Kidney capillary endothelial cell (primary cell): ENCODE measurements at places on chromosomes 3 and 15.

- no peak for DNase-seq
Observed at GRCh38 chr3:189674249-189674913, 43.2 kb downstream of the TP63 start.

DNA sequence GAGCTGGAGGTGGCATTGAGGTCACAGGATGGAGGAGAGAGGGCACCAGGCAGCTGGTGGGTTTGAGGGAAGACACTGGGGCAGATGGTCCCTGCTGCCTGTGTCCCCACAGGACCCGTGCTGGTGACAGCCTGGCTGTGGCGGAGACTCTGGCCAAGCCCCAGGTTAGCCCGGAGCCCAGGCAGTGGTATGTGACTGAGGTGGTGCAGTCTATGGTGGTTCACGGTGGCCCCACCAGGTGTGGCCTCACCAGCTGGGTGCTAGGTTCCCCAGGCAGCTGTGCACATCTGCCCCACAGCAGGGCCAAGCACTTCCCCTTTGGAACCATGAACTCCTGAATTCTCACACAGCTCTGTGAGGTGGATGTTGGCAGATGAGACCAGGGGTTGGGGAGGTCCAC is 15.4 kb downstream of the PLXNA1 start:
- DNase-seq: no peak

DNA sequence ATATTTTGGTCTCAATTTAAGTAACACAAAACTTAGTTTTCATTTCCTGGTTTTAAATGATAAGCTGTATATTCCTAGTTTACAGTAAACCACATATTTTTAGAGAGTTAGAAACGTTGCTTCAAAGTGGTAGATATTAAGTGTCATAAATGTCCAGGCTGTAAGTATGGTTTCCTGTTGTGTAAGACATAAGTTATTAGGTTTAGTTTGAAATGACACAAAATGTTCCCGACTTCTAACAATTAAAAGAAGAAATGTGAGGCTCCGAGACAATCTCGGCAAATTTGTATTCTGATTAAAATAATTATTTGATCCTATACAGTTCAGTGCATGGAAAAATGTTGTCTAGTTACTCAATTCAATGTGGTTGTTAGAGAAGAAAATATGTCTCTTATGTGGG is 387.3 kb downstream of the EPHA3 start:
- no peak for DNase-seq

DNA sequence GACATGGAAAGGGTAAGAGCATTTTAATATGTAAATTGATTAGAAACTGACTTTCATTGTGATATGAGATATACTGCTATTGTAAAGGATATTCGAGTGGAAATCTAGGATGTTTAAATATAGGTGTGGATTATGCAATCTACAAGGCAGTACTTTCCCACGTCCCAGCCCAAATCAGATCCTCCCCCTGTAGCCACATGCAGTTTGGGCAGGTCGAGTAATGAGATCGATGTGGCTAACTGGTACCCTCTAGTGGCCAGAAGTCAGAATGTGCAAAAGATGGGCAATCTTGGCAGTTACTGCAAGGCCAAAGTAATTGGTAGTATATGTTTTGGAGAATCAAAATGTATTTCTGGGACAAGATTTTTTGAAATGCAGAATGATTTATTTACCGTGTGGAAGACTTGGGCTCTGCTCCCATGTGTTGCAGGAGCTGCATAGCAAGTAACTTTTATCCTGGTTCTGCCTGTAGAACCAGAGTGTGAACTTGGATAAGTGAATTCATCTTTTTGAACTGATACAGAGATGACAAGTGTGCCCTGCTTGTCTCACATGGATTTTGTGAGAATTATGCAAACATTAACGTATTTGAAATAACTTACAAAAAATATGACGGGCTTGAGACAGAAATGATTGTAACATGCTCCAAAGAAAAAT is 94.5 kb upstream of the ADAMTSL3 start:
- DNase-seq: peak; percentile 58

- no peak for DNase-seq
Observed at GRCh38 chr15:75237316-75237982, 20.7 kb upstream of the GOLGA6C start.

- no peak for DNase-seq
Observed at GRCh38 chr3:126211569-126211968, 31.2 kb upstream of the ALDH1L1 start.

GRCh38 chr3:59106085-59106648 is 56.3 kb upstream of the CFAP20DC start:
- no peak for DNase-seq

DNA sequence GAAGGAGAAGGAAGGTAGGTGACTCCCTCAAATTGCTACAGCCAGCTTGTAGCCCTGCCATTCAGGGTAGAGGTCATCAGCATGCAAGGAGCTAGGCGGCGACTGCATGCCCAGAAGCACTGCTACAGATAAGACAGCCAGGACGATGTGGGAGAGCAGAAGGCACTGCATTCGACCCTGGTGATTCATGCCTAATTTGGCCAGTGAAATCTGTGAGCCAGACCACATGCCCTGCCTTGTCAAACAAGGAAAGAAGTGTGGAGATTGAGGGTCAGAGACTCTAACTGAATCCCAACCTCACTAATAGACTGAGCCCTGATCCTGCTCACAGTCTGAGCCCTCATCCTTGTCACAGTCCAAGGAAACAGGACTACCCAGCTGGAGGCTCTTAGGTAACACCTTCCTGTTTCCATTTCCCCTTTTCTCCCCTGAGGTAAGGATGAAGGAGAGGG is 86.6 kb downstream of the LINGO1 start:
- peak; percentile 33 for DNase-seq

DNA sequence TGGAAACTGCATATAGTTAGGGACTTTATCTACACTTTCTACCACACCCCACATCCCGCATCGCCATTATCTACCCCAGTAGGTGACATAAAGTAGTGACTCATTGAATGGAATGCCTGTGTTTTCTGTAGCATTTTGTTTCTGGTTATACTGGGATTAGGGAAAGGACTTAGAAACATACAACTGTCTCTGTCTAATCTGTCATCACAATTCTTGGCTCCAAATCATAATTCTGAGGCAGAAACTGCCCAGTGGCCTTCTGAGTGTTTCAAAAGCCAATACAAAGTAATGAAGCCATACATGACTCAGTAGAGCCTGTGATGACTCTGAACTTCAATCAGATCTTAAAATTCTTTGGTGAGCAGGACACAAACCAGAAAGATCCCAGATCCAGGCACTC is 115.7 kb upstream of the CHRM5 start:
- peak; percentile 2 for DNase-seq
